MV-4-11 (cell line): ENCODE measurements at places on chromosomes 5 and 9.
A peak's percentile ranks its signal among the peaks of the same experiment; 100 is the strongest.

- peak; percentile 58 for DNase-seq
Measured at GRCh38 chr9:133782157-133783130, 44.3 kb upstream of the SARDH start.

DNA sequence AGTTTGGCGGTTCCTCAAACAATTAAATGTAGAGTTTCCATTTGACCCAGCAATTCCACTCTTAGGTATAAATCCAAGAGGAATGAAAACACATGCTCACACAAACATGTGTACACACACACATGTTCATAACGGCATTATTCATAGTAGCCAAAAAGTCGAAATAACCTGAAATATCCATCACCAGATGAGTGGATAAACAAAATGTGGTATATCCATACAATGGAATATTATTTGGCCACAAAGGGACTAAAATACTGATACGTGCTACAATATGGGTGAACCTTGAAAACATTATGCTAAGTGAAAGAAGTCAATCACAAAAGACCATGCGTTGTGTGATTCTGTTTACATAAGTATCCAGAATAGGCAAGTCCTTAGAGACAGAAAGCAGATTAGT lies 8.7 kb downstream of the RGS3 start:
- no peak for DNase-seq

- DNase-seq: peak; percentile 62
Measured at GRCh38 chr5:43376496-43377140, 35.6 kb downstream of the CCL28 start.

DNA sequence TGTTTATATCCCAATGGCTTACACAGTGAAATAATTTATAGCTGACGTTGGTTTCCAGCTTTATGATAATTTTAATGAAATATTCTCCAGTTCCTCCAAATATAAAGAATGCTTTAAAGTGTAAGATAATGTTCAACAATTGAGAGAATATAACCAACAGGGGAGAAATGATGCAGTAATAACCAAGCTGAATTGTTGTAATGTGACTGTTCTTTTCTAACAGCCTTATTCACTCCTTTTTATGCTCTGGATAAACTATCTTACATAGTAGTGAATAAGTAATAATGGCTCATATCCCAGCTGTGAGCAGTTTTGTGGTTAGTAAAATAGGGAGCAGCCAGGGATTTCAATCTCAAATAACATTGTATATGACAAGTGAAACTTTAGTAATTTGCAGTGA lies 2348.7 kb upstream of the ACO1 start:
- DNase-seq: no peak

- no peak for DNase-seq
Measured at GRCh38 chr9:69746859-69747560, 12.8 kb downstream of the PTAR1 start.

DNA sequence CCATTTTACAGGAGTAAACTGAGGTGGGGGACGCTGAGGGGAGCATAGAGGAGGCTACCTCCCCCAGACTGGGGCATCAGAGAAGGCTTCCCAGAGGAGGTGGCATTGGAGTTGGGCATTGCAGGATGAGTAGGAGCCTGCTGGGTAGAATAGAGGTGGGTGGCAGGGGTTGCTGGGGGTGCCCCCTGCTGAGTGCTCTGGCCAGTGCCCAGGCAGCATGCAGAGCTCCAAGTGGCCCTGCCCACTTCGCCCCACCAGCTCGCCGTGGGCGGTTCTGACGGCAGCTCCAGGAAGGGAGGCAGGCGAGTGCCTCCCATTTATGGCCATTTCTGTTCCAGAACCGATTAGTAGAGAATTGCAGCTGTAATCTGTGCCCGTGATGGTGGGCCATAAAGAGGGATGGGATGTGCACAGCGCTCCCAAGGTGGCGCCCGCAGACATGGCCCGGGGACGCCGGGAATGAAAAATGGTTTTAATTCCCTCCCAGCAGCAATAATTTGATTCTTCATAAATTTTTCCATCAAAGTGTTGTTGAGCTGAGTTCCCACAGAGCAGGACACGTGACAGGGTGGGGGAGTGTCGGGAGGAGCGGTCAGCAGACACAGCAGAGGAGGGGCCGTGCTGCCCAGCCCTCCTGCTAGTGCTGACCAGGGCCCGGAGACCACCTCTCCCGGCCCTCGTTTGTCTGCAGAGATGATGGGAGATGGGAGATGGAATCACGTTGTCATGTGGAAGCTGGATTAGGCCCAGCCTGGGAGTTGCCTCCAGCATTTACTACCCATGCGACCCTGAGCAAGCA lies 75.5 kb downstream of the LMX1B start:
- no peak for DNase-seq

GRCh38 chr5:96054311-96055030 lies 92.8 kb upstream of the ELL2 start:
- DNase-seq: peak; percentile 16

DNA sequence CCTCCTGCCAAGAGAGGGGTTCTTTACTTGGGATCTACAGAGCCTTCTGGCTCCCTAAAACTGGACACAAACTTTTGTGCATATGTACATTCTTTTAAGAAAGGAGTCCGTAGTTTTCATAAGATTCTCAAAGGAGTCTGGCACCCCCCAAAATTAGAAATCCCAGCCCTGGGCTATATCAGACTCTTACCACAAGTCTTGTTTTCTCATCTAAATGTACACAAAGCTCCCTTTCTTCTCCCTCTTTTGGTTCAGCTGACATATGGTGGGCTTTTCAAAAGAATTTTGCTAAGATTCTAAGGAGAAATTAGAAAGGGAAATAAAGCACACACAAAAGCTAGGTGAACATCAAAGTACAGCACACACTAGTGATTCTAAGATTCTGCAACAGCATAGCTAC lies 114.4 kb downstream of the ENC1 start:
- DNase-seq: no peak

GRCh38 chr5:40441733-40442132 lies 238.0 kb upstream of the PTGER4 start:
- no peak for DNase-seq

GRCh38 chr5:65142016-65142415 lies 339.7 kb downstream of the ADAMTS6 start:
- DNase-seq: no peak

DNA sequence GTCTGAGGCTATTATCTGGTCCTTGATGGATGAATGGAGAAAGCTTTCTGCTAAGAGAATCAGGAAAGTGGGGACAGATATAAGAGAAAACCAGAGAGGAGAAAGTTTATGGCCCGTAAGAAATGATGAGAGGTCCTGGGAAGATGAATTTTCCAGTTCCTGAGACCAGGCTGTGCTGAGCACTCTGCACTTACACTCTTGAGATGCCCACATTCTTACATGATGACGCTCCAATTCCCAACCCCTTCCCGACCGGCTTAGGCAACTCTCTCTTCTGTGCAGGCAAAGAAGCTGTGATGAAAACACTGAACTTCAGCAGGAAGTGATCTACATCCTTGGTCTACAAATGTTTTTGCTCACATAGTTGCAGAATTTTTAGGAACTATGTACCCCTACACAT lies 417.0 kb downstream of the ARHGEF28 start:
- no peak for DNase-seq

DNA sequence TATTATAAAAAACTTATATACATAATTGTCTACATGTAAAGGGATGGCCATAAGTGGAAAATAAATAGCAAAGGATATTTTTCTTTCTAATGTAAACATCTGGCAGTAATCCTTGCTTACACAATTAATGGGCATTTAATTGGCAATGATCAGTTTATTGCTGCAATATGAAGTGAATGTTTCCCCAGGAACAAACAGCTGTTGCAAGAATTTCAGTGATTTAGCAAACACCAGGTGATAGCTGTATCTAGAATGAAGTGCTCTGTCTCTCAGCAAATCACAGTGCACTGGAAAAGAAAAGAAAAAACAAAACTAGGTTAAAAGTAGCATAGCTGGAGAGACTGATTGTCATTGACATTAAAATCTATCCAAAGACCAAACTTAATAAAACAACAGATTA lies 594.5 kb upstream of the ARRDC3 start:
- no peak for DNase-seq

DNA sequence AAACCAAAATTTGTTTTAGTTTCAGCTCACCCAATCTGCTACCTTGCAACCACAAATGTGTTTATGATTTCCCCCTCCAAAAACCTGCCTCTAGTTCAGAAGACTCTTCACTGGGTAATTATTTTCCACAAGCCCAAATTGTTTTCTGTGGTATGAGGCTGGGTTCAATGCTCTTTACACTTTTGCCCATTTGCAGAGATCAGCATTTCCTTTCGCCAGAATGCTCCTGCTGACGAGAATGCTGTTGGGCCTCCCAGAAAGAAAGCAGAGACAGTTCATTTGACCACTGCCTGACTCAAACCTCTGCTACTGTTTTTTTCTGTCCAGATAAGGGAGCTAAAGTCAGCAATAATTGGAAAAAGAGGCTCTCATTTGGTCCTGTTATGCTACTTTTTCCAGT lies 427.3 kb downstream of the PDE4D start:
- no peak for DNase-seq

DNA sequence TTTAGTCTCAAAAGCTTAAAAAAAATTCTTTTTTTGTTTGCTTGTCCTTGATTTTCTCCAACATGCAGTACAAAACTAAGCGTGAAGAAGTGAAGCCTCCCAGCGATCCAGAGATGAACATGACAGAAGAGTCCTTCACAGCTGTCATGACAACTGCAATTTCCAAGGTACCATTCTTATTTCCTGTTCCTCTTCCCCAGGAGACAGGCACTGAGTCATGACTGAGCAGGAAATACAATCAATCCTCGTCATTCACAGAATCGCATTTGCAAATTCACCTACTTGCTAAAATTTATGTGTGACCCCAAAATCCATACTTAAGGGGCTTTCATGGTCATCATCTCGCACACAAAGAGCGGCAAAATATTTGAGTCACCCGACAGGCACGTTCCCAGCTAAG lies 77.3 kb downstream of the SLC1A1 start:
- no peak for DNase-seq

- no peak for DNase-seq
Measured at GRCh38 chr9:121656941-121657470, 5.6 kb downstream of the DAB2IP start.

DNA sequence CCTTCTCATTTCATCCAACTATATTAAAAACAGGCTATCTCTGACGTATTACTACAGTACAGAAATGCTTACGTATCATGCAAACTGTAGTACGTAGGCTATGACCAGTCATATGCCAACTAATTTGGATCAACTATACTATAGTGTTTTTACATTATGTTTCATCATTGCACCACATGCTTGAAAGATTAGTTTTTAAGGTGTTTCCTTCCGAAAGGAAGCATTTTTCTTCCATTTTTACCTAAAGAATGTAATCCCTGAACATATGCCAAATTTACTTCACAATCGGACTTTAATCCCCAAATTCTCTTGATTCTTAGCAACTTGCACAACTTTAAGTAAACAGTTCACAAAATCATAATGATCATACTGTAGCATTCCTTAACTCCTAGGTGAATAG lies 153.9 kb downstream of the BNC2 start:
- no peak for DNase-seq

DNA sequence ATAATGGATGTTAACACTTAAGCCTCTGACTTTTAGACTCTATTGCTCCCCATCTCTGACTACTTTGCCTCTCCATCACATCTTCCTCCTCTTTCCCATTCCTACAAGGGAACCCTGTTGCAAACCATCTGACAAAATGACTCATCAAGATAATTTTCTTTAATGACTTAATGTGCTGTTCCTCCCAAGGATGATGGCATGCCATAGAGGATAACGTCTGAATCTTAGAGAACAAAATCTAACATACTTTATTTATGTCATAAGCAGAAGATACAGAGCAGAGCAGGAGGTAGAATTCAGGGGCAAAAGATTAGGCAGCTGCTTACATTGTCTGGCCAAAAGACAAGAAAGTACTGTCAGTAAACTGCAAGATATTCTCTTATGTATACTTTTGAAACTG lies 76.8 kb downstream of the FGF10 start:
- no peak for DNase-seq

- no peak for DNase-seq
Measured at GRCh38 chr5:112630246-112631009, 107.3 kb upstream of the APC start.

DNA sequence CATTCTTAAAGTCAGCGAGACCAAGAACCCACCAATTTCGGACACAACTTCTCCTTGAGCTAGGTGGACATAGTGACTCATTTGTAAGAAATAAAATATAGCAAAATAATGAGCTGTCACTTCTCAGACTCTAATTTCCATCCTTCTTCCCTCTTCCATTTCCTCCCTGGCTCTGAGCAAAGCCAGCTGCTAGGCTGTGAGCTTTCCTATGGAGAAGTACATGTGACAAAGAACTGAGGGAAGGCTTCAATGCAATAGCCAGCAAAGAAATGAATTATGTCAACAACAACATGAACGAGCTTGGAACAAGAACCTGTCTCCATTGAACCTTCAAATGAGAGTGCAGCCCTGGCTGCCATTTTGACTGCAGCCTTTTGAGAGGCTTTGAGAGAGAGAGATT lies 25.9 kb upstream of the SELENOP start:
- DNase-seq: no peak

- no peak for DNase-seq
Measured at GRCh38 chr9:69898714-69899209, 78.1 kb downstream of the CFAP95 start.

- no peak for DNase-seq
Measured at GRCh38 chr5:138983984-138984383, 108.8 kb upstream of the LRRTM2 start.

- DNase-seq: no peak
Measured at GRCh38 chr9:30574355-30575151, 1809.9 kb upstream of the ACO1 start.

DNA sequence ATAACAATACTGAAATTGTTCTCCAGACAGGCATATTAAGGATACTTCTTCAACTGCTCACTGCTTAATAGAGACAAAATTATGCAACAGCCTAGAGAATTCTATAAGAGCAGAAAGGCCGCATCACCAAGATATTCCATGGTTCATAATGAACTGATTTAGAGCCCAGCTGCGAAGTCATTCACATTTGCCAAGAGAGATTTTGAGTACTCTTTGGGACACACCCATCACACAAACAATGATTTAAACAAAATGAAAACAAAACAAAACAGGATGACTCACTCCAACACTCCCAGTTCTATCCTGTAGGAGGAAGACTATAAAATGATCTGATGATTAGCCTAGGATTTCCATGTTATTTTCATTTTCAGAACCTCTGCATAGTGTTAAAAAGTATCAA lies 145.7 kb upstream of the GNA14 start:
- DNase-seq: no peak

GRCh38 chr5:98106116-98107031 lies 667.1 kb upstream of the RGMB start:
- DNase-seq: peak; percentile 19

GRCh38 chr9:129958796-129959195 lies 84.2 kb downstream of the FNBP1 start:
- peak; percentile 60 for DNase-seq

DNA sequence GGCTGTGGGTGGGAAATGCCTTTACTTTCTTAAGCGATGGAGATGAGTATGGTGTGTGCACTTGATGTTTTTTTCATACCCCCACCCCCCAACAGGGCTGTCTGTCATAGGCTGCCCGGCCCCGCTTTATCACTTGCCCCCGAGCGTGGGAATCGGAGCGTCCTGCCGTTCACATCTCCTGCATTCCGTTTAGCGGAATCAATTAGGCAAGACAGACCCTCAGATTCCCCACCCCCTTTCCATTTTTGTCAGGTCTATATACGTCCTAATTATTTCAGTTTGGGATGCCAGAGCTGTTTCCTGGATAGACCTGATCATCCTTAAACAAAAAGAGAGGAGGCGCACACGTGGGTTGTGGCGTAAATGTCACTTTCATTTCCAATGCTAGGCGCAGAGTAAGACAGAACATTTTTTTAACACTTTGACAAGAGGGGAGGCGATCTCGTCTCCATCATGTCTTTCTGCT lies 217.2 kb downstream of the MEF2C start:
- DNase-seq: no peak
